Natural killer cell treated with Interleukin-12 subunit alpha and Interleukin-12 subunit beta and Interleukin-15 and Interleukin-18, amount 100 ng/mL, for 72 hours (primary cell): ENCODE measurements at places on chromosomes 12 and 14. TPM values are rescaled to one million over a fixed set of nuclear protein-coding genes. Genes with fewer than 3 reads are reported as not detected.

SLC7A8 gene
- total RNA-seq = 0.07 TPM

TSPAN11 gene
- not detected for total RNA-seq

SLC6A13 gene
- total RNA-seq = 0.92 TPM

GABARAPL1 gene
- 24.9 TPM for total RNA-seq

PRB2 gene
- total RNA-seq = not detected

RIMBP2 gene
- total RNA-seq = not detected

- no peak overlapping the region for H3K27ac ChIP-seq
- H3K36me3 ChIP-seq = no peaks in the 10 kb centered on the region
- H3K27me3 ChIP-seq = no peaks in the 10 kb centered on the region
- H3K4me3 ChIP-seq = no peak overlapping the region
These were observed 119.3 kb downstream of the BEGAIN start for GRCh38 chr14:100467939-100468338.

GRCh38 chr12:70292017-70292776 is 49.0 kb downstream of the CNOT2 start:
- H3K4me1 ChIP-seq = peaks cover 46% of the 10 kb centered on the region
- H3K4me3 ChIP-seq = no peak overlapping the region
- no peaks in the 10 kb centered on the region for H3K27me3 ChIP-seq
- H3K36me3 ChIP-seq = peaks cover 7% of the 10 kb centered on the region

DNA sequence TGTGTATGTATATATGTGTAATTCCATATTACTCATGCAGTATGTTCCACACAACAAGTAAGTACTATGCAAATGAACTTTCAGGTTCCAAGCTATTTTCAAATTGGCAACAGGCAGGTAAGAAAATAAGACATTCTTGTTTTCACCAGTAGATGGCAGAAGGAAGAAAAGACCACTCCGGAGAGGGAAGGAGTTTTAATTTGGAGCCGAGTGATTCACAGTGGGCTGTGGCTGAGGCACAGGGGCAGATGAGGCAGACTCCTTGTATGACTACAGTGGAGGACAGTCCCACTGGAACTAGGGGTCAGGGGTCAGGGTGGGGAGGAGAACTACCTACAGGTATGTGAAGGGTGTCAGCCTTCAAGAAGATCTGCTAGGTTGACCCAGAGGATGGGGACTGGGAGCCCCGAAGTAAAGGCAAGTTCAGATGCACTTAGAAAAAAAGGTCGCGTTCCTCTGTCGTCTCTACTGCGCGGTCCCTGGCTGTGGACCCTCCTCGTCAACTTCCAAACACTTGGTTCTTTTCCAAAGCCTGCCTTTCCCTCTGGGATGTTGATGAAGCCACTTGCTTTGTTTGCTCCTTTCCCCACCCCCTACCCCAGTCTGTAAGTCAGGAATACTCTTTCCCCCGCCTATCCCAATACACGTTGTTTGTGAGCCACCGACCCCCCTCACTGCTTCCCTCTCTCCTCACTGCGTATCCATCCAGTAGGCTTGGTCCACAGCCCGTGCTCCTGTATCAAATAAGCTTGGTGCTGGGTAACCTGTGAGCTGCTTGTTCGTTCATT is 24.1 kb downstream of the DDX47 start:
- H3K4me3 ChIP-seq = no peak overlapping the region
- H3K36me3 ChIP-seq = peaks cover 8% of the 10 kb centered on the region
- no peak overlapping the region for H3K27ac ChIP-seq
- H3K4me1 ChIP-seq = peaks cover 3% of the 10 kb centered on the region
- DNase-seq = no peak

DNA sequence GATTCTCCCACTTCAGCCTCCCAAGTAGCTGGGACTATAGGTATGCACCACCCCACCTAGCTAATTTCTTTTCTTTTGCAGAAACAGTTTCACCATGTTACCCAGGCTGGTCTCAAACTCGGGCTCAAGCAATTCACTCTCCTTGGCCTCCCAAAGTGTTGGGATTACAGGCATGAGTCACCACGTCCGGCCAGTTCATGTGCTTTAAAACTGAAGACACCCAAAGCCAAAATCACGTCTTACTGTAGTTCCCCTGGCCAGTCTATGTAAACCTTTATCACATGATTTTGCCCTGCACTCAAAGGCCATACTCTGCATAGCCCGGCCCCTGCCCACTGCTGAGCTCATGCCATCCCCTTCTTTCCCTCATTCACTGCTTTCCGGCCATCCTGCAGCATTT is 4.5 kb downstream of the ALKBH2 start:
- no peak overlapping the region for H3K4me3 ChIP-seq
- peaks cover 5% of the 10 kb centered on the region for H3K36me3 ChIP-seq
- H3K27me3 ChIP-seq = no peaks in the 10 kb centered on the region
- no peak for DNase-seq
- H3K27ac ChIP-seq = no peak overlapping the region
- peaks cover 23% of the 10 kb centered on the region for H3K4me1 ChIP-seq

DNA sequence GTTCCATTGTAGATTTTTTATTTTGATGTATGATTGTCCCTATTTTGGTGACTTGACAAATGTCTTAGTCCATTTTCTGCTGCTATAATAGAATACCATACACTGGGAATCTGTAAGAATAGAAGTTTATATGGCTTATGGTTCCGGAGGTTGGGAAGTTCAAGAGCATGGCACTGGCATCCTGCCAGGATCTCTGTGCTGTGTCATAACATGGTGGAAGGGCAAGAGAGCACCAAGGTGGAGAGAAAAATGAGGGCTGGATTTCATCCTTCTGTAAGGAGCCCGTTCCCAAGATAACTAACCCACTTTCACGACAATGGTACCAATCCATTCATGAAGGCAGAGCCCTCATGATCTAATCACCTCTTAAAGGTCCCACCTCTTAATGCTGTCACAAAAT is 176.7 kb downstream of the TMEM132D start:
- no peak overlapping the region for H3K27ac ChIP-seq
- H3K27me3 ChIP-seq = peaks cover 12% of the 10 kb centered on the region
- H3K4me1 ChIP-seq = no peaks in the 10 kb centered on the region
- H3K36me3 ChIP-seq = no peaks in the 10 kb centered on the region

- no peak overlapping the region for H3K27ac ChIP-seq
- H3K4me1 ChIP-seq = peaks cover 26% of the 10 kb centered on the region
- no peaks in the 10 kb centered on the region for H3K27me3 ChIP-seq
- no peak for DNase-seq
- H3K4me3 ChIP-seq = no peak overlapping the region
These were observed 18.1 kb upstream of the DUSP6 start for GRCh38 chr12:89370421-89370831.

GRCh38 chr12:1716911-1717310 is 26.0 kb downstream of the ADIPOR2 start:
- H3K36me3 ChIP-seq = peaks cover 12% of the 10 kb centered on the region
- no peak for DNase-seq
- H3K4me1 ChIP-seq = peaks cover 39% of the 10 kb centered on the region
- no peaks in the 10 kb centered on the region for H3K27me3 ChIP-seq

- H3K4me1 ChIP-seq = no peaks in the 10 kb centered on the region
- H3K27me3 ChIP-seq = no peaks in the 10 kb centered on the region
- DNase-seq = no peak
- no peak overlapping the region for H3K4me3 ChIP-seq
- H3K27ac ChIP-seq = no peak overlapping the region
These were observed 88.4 kb upstream of the PRKD1 start for GRCh38 chr14:30016002-30016401.

- no peak overlapping the region for H3K4me3 ChIP-seq
- no peaks in the 10 kb centered on the region for H3K27me3 ChIP-seq
These were observed 254.7 kb downstream of the EGLN3 start for GRCh38 chr14:33696165-33696564.

- no peaks in the 10 kb centered on the region for H3K27me3 ChIP-seq
- DNase-seq = no peak
- peaks cover 17% of the 10 kb centered on the region for H3K4me1 ChIP-seq
- no peak overlapping the region for H3K27ac ChIP-seq
- H3K36me3 ChIP-seq = no peaks in the 10 kb centered on the region
These were observed 43.1 kb upstream of the GXYLT1 start for GRCh38 chr12:42187799-42188198.
